SJCRH30 (cell line): ENCODE measurements at places on chromosomes 5 and 9.

GRCh38 chr5:54281960-54282692 is 28.2 kb downstream of the ARL15 start:
- DNase-seq = no peak

- no peak for DNase-seq
These were observed 57.6 kb upstream of the RANBP3L start for GRCh38 chr5:36359267-36359666.

DNA sequence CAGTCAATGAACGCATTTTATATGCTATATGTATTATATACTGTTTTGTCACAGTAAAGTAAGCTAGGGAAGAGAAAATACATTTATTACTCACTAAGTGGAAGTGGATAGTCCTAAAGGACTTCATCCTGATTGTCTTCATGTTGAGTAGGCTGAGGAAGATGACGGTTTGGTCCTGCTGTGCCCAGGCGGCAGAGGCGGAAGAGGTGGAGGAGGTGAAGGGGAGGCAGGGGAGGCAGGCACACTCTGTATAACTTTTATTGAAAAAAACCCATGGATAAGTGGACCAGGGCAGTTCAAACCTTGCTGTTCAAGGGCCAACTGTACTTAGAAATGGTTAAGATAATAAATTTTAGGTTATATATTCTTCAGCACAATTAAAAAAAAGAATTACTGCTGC is 28.5 kb downstream of the TJP2 start:
- no peak for DNase-seq

- no peak for DNase-seq
These were observed 7.5 kb downstream of the ADAMTS13 start for GRCh38 chr9:133429641-133430161.

DNA sequence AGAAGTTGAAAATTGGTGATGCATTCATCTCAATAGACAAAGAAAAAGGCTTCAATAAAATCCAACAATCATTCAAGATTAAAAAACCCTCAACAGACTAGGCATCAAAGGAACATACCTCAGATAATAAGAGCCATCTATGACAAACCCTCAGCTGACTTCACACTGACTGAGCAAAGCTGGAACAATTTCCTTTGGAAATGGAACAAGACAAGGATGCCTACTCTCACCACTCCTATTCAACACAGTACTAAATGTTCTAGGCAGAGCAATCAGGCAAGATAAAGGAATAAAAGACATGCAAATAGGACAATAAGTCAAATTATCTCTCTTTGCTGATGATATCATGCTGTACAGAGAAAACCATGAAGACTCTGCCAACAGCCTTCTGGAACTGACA is 1188.1 kb downstream of the DTWD2 start:
- no peak for DNase-seq

GRCh38 chr5:126883564-126884245 is 106.8 kb downstream of the LMNB1 start:
- no peak for DNase-seq

GRCh38 chr9:135040892-135041291 is 46.6 kb upstream of the OLFM1 start:
- DNase-seq = no peak

- peak; percentile 48 for DNase-seq
These were observed 254.8 kb upstream of the PPP1R2B start for GRCh38 chr5:156595132-156595787.

- DNase-seq = no peak
These were observed 1052.8 kb upstream of the DMAC1 start for GRCh38 chr9:8852301-8852864.

GRCh38 chr9:104992659-104993058 is 64.7 kb upstream of the ABCA1 start:
- DNase-seq = no peak

GRCh38 chr9:91393826-91394225 is 29.8 kb downstream of the NFIL3 start:
- DNase-seq = no peak

- no peak for DNase-seq
These were observed 70.1 kb downstream of the WNK2 start for GRCh38 chr9:93254061-93254481.

DNA sequence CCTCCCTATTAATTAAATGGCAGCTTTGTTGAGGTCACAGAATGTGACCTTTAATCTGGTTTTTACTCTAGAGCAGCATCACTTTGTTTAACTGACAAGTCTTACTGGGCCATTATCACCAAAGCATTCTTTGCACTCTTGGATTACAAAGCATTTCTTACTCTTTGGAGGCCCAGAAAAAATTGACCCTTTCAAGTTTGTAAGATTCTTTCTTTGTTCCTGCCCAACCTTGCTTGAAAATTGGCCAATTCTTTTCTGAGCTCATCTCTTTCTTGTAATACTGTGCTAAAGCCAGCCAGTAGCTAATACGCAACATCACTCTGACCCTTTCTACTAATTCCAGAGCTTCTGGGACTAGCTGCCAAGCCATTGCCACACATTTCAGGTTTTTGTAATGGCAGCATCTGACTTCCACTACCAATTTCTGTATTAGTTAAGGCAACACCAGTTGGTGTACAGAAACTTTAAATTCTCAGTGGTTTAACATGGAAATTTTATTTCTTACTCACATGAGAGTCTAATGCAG is 131.6 kb downstream of the PRDM6 start:
- DNase-seq = no peak

DNA sequence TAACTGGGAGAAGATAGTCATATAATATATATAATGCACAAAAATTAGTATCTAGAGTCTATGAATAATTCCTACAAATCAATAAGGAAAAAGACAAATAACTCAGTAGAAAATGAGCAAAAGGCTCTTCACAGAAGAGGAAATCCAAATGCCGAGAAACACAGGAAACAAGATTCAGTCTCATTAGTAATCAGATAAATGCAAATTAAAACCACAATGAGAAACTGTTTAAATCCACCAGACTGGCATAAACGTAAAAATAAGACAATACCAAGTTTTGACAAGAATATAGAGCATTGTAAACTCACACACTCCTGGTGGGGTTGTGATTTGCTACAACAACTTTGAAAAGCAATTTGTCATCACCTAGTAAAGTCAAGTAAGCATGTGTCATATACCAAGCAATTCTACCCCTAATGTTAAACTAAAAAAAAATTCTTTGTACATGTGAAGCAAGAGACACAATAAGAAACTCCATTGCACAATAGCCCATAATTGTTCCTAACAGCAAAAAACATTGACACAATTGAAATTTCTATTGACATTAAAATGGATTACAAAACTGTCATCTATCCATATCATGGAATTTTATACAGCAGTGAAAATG is 21.0 kb upstream of the UBLCP1 start:
- no peak for DNase-seq

DNA sequence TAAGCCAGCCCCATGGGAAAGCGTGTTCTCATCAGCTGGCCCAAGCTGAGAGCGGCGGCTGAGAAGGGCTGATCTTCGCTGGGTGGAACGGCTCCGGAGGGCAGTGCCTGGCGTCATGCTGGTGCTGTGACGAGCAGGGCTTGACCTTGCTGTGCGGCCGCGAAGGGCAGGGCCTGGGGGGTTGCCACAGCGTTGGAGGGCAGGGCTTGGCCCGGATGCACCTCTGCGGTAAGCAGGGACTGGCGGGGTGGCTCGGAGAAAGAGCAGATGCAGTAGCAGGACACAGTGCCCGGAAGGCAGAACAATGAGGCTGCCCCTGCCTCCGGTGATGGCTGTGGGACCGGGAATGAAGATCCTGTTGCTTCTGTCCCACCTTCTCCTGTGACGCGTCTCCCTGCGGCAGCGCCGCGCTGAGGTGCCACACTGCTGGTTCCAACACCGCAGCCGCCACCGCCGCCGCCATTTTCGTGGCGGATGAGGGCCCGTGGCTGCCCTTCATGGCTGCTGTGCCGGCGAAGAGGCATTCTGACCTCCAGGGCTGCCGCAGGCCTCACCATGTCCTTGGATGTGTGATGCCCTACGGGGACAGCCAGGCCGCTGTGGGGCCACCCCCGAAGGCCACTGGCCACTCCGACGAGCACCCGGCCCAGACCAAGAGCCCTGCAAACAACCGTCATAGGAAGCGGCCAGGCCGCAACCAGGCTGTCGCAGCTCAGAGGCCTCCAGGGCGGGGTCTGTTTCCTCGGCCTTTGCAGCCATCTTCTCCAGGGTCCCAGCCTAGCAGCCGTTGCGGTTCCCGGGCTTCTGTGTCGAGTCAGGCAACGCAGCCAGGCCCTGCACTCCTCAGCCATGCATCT is 890.5 kb upstream of the CTNND2 start:
- no peak for DNase-seq

GRCh38 chr5:72070529-72070928 is 36.7 kb upstream of the MAP1B start:
- no peak for DNase-seq

- DNase-seq = no peak
These were observed 157.0 kb downstream of the FAM114A2 start for GRCh38 chr5:153881687-153882086.

- peak; percentile 67 for DNase-seq
These were observed 41.2 kb downstream of the GPR21 start for GRCh38 chr9:123074628-123075027.

DNA sequence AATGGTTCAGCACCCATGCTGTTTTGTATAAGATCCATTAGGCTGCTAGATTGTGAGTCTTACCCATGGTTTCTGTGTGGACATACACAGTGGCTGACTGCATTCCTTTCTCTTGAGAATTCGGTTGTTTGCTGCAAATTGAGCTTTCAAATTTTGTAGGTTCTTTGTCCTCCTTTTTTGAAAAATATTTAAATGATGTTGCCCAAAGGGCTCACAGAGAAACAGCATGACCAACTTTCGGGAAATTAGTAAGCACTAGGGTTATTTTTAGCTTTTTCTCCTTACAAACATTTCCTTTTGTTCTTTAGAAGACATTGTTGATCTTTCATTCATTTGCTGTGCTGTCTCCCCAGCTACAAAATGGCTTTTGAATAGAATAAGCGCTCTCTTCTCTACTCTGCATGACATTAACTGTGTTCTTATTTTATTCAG is 79.4 kb downstream of the NLN start:
- DNase-seq = no peak

DNA sequence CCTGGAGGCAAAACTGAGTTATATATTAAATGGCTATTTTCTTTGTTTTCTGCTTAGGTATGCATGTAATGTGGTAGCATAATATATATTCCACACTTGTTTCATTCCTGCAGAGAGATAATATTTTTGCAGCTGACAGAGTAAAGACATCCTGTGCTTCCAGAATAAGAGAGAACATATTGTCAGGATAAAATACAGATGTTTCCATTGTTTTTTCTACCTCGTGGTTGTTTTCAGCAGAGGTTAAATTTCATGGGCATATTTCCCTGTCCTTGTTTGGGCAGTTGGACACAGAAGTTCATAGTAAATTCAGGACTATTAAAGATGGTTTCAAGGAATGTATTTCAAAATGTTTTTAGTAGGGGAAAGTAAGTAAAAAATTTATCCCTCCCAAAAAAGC is 47.6 kb upstream of the MEGF10 start:
- peak; percentile 45 for DNase-seq

DNA sequence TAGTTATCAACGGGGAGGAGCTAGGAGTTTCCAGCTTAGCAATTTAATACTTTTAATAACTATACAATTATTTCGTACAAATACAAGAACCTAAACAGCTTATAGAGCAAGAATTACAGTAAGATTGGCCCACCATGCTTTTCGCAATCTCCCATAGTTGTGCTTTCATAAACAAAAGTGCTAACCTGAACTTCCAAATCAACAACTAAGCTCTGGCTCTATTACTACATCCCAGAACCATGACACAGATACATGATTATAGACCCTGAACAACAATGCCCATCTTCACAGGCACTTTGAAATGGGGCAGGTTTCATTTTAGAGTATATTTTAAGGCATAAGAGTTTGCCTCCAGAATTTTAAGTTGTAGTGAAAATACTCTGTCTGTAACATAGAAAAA is 203.5 kb downstream of the DMRTA1 start:
- no peak for DNase-seq

- no peak for DNase-seq
These were observed 19.7 kb downstream of the SUB1 start for GRCh38 chr5:32604800-32605765.

GRCh38 chr5:17290540-17290974 is 73.1 kb downstream of the BASP1 start:
- DNase-seq = no peak

- DNase-seq = no peak
These were observed 348.5 kb upstream of the RIOK2 start for GRCh38 chr5:97531549-97531948.

DNA sequence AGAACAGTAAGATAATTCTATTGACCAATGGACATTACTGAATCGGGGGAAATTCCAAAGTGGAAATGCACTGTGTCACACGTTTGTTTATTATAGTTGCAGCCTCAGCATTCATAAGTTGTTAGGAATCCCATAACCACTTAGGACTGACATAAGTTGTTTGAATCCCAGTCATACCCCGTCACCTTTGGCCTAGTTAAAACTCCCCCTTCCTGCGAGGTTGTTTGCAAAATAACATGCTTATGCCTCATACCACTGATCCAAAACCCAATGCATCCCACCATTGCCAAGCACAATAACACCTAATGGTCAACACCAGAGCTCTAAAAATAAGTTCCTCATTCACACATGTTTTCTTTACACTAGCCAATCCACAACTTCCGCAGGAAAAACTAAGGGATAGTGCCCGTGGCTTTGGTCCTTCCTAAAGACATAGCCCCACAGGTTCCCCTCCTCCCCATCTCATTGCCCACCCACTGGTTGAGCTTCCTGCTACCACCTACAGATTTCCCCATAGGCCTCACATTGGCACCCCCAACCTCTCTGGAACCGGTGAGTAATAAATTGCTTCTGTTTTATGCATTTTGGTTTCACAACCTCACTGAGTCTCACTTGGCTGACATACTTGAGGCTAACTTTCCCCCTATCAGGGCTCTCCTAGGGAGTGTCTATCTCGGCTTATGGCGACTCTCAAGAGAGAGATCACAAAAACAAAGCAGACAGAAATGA is 42.3 kb upstream of the MUSK start:
- DNase-seq = no peak

GRCh38 chr5:107461770-107462169 is 209.0 kb downstream of the EFNA5 start:
- no peak for DNase-seq

- DNase-seq = no peak
These were observed 509.4 kb downstream of the BNC2 start for GRCh38 chr9:16361118-16361517.

- no peak for DNase-seq
These were observed 26.2 kb downstream of the HMGXB3 start for GRCh38 chr5:150026682-150027172.
